Left forelimb (tissue), 1 donor: ENCODE measurements at places on chromosomes 1 and 21.

GRCh38 chr1:9441451-9442133 is 97.7 kb upstream of the SLC25A33 start:
- DNase-seq = peak; percentile 84

DNA sequence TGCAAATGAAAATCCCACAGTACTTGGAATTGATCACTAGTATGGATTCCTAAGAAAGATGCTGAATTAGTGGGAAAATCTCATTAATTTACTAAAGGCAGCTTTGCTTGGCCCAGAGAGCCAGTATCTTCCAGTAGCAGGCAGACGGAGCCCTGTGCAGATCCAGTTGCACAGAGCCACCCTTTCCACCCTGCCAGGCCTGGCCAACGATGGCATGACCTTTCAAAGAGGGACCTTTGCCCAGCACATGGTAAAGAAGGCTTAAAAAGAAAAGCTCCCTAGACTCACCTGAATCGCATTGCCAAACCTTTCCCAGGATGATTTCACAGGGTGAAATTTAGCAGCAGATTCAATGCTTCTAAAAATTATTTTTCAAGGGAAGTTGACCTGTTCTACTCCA is 170.5 kb upstream of the CAMK1G start:
- DNase-seq = no peak

DNA sequence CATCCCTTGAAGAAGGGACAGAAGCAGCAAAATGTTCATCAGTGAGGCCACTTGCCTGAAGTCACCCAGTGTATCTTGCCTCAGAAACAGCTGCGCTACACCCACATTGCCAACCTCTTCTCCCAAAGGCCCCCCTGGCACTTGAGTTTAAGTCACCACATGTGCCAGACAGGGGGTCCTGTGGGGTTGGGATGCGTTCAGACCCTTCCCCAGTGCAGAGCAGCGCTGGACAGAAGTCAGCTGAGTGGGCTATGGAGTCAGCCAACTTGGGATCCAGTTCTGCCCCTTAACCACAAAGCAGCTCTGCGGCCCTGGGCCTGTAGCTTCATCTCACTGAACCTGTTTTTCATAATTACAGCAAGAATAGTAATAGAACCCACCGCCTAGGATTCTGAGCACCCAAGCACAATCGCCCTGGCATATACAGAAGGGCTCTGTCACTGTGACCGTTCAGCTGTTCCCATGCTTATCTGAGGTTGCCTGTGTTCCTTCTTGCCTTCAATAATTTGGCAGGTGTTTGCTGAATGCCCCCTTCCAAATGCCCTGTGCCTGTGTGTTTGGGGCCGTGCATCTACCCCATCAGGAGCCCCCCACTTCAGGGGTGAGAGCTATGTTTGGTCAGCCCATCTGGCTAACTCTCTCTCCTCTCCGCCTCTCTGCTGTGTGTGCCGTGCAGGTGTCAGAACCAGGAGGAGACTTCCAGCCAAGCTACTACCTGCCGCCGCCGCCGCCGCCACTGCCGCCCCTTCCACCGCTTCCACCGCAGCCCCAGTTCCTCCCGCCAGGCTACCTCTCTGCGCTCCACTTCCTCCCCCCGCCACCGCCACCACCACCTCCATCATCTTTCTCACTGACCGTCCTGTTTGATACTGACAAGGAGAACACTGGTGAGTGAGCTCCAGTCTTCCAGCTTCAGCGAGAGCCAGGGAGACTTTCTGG is 5.0 kb downstream of the DMRTB1 start:
- DNase-seq = no peak

- no peak for DNase-seq
These were observed 10.5 kb downstream of the SERINC2 start for GRCh38 chr1:31423418-31423947.

GRCh38 chr1:64822621-64823020 is 77.7 kb downstream of the RAVER2 start:
- DNase-seq = no peak

GRCh38 chr21:31873696-31874599 is 1.1 kb downstream of the HUNK start:
- peak; percentile 84 for DNase-seq
